Ascending aorta (tissue), 2 donors: ENCODE measurements at places on chromosomes 2 and 18. TPM values are rescaled to one million over a fixed set of nuclear protein-coding genes. Genes with fewer than 3 reads are reported as not detected.

DNA sequence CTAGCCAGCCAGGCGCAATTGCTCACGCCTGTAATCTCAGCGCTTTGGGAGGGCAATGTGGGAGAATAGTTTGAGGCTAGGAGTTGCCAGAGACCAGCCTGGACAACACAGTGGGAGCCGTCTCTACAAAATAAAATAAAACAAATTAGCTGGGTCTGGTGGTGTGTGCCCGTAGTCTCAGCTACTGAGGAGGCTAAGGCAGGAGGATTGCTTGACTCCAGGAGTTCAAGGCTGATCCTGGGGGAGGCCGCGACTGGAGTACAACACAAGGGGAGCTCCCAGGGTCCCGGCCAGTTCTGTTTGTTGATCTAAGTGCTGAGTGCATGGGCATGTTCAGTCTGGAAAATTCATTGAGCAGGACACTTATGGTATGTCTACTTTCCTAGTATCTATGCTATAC is 2.6 kb downstream of the ST3GAL5 start:
- no peak for DNase-seq

GRCh38 chr2:36411962-36412444 is 56.4 kb downstream of the CRIM1 start:
- no peak for DNase-seq

DNA sequence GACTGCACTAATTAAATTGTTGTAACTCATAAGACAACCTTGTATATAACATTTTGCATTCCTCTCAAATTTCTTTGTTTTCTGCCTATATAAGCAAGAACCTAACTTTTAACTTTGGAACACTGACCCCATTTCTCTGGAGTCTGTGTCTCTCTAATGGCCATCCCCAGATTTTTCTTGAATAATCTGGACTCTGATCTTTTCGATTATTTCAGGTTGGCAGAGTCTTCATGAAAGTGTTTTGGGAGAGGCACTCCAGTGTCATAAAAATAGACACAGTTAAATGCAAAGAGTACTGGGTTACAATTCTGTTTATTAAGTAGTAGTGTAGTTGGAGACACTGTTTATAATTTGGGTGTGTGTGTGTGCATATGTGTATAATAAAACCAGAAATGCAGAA is 1467.7 kb upstream of the CELF4 start:
- no peak for DNase-seq

CREG2 gene
- total RNA-seq, result not detected

EMILIN1 gene
- 301 TPM for total RNA-seq

DNA sequence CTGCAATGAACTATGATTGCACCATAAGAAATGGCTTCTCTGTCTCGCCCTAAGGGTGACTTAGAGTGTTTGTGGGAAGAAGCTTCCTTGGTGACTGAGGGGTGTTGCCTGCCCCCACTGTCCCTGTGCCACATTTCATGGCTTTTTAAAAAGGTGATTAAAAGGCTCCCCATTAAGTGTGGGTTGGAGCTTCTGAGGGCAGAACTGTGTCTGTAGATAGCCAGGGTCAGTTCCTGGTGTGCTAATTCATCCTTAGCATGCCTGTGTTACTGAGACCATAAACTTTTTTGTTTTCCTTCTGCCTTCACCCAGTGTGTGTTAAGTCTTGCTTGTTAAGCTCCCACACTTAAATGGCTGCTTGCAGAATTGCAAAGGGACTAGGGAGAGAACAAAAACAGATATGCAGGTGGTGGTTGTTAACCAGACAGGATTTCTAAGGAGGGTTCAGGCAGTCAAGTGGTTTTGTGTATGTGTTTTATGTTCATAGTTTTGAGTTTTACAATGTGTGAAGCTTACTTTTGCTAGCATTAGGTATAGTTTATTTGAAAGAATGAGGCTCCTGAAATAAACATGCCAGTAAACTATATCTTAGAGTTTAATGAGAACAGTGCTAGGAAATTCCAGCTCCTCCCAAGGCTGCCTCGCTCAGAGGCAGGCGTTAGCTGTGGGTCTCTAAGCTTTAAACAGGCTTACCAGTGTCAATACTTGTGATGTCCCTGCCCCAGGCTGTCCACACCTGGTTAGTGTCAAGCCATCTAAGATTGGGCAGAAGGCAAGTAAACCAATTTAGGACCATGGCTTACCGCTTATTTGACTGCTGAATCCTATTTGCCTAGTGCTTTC is 14.5 kb downstream of the CERS6 start:
- no peak for DNase-seq

SCN2A gene
- 0.53 TPM for total RNA-seq

GRCh38 chr2:69053416-69053965 is 40.5 kb downstream of the ANTXR1 start:
- no peak for DNase-seq

RPRD1A gene
- total RNA-seq, result 16.4 TPM

DNA sequence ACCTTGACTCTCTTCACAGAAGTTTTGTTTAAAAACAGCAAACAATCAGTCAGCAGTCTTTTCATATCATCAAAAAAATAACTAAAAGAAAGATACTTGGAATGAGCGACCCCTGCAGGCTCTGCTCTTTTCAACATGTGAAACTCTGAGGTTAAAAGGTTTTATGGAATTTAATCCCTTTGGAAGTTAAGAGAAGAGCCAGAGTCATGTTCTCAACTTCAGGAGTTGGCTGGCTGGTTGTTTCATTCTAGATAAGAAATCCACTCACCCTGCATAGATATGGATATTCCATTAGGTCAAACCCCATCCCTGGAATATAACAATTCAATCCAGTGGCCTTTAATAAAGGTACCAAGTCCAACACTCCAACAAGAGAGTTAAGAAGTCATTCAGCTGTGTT is 115.6 kb upstream of the RMDN2 start:
- DNase-seq, result no peak

- DNase-seq, result no peak
Observed at GRCh38 chr2:199973703-199974102, 18.3 kb downstream of the MAIP1 start.

DNA sequence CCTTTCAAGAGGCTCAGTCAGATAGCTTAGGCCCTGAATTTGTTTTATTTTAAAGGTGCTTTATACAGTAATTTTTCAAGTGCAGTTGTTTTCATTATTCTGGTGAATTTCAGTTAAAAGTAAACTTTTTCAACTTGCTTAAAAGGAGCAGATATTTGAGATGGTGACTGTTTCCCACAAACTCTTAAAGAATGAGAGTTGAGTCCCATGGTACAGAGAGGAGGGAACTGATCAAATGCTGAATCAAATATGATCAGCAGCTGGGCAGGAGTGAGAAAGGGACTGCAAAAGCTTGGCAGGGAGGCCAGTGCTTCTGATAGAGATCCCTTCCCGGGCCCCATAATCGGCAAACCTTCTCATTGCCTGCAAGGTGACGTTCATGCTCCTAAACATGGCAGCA is 91.2 kb downstream of the KCNS3 start:
- DNase-seq, result no peak

DNA sequence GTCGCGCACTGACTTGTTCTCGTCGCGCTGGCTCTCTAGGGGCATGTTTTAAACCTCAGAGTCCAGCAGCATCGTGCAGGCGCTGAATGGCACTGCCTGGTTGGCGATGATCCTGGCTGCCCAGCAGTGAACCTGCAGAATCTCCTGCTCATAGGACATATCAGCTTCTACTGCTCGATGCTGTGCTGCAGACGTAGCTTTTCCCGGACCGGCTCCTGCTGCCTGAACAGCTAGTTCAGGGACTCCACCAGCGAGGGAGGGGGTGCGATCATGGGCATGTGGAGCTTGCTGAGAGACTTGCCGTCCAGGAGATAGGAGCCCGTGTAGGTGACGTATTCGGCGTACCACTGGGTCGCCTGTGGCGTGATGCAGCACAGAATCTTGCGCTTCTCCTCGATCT is 890.0 kb upstream of the LRRTM1 start:
- DNase-seq, result no peak

- DNase-seq, result no peak
Observed at GRCh38 chr18:70461323-70462077, 172.7 kb downstream of the SOCS6 start.

DNA sequence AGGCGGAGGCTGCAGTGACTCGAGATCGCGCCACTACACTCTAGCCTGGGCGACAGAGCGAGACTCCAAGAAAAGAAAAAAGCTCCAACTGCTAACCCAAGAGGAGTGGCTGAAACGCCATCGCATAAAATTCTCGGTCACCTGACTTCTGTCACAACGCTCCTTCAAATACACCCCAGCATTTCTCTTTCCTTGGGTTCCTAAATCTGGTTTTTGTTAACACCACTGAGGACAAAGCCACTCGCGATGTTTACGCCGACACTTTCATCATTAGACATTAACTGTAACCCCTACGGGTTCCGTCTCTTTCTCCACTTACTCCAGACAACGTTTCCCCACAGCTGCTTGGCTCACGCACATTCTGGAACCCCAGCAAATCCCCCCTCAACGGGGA is 679 bp downstream of the CLK1 start:
- no peak for DNase-seq

GRCh38 chr2:8477552-8478470 is 204.0 kb upstream of the ID2 start:
- DNase-seq, result no peak

GRCh38 chr18:74610051-74610615 is 12.5 kb downstream of the ZNF407 start:
- no peak for DNase-seq

DNA sequence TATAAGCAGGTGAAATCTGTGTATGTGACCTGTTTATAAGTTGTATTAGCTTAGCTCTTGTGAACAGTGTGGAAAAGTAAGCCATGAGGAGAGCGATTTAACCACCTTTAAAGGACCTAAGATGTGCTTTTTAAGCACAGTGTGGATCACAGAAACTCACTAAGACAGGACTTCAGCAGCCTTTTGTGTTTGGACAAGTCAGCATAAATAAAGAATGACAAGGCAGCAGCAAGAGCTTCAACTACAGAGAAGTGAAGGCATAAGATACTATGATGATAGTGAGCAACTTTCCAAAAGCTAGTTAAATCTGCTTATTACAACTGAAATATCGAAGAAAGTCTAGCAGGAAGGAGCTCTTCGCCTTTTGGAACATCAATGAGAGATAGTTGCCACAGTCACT is 8.9 kb downstream of the HNRNPA3 start:
- DNase-seq, result no peak

DNA sequence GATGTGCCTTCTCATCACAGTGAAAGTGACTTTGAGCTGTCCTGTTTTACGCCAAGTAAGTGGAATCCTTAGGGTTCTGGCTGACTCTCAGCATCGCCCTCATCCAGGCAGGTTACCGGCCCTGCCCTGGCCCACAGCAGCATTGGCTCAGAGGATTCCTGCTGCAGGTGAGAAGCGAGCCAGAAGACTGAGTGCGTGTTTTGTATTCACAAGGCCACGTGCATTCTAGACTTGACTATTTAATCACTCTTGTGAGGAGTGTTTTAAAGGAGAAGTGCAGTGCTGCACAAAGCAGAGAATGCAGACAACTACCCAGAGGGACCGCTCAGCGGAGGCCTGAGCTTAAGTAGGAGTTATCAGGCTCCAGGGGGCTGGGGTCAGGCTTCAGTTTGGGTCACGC is 48.3 kb downstream of the LAMA3 start:
- DNase-seq, result no peak

- DNase-seq, result no peak
Observed at GRCh38 chr18:11932393-11932792, 24.3 kb upstream of the MPPE1 start.

GRCh38 chr2:171958475-171958874 is 36.2 kb downstream of the HAT1 start:
- no peak for DNase-seq

DNA sequence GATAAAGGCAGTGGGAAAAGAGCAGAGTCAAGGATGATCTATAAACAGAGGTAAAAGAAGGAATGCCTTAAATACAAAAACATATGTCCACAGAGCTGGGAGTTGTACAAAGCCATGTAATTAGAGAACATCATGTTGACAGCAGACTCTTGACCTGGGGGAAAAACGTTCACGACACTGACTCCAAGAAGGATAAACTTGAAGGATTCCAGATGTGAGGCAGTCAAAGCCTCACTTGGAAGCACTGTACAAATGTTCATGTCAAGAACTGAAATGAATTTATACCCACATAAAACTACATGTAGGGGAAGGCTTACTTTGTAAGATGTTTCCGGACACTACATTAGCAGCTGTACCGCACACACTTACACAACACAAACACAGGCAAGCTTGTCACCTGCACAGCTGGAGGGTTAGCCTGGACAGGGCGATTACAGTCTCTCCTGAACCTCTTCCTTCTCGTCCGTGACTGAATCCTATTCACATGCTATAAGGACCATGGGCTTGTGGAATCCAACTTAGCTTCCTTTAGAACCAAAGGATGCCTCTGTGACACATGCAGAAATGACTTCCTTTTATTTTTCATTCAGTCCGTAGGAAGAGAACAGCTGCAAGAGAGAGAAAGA is 88.6 kb downstream of the SH3YL1 start:
- DNase-seq, result no peak

DNA sequence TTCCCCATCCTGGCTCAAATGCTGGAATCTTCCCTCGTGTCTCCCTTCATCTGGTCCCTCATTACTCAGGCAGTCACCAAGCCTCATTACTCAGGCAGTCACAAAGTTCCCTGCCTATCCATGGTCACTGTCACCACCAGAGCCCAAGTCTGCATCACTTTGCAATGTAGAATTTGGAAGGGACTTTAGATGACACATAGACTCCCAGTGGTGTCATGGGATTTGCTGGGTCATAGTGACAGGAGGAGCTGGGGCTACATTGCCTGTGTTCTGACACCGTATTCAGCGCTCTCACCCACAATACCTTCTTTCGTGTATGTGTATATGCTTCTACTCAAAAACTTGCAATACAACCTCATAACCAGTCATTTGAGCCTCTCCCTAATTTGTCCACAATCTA is 2.1 kb upstream of the EMILIN1 start:
- DNase-seq, result no peak

GRCh38 chr18:74898965-74899364 is 301.3 kb downstream of the ZNF407 start:
- DNase-seq, result no peak

MCFD2 gene
- 171 TPM for total RNA-seq

MOB4 gene
- 29.2 TPM for total RNA-seq

ASB18 gene
- not detected for total RNA-seq

DNA sequence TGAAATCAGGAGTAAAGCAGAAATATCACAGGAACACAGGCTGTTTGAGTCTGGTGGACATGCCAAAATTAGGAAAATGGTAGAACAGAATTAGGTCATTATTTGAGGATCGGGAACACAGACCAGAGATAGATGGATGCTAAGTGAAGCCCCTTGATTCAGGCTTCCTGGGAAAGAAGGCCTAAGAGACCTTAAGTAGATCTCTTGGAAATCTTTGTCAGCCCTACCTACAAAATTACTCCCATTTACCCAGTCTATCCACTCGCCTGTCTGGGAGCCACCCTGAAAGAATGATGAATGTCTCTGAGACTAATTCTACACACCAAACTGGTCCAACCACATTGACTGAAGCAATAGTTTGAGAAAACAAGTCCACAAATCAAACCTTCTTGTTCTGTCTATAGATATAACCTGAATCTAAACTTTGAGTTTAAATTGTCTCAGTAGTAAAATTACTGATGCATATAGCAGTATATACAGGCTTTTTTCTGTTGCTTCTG is 36.6 kb upstream of the TANK start:
- no peak for DNase-seq

DNA sequence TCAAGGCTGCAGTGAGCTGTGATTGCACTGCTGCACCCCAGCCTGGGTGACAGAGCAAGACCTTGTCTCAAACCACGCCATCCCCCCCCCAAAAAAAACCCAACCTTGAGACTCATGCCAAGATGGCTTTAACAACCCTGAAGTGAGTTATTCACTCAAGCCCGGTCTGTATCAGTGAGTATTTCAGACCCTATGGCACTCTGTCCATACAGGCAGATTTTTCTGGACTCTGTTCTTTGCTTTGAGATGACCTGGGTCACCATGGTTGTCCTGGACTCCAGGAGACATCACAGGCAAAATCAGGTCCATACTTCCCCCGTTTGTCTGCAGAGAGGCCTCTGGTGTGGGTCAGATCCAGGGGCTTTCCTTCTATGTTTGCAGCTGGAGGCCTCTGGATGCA is 91.7 kb downstream of the TGOLN2 start:
- DNase-seq, result no peak
